Activated B cell treated with CpG ODN at 0.5 μM for 24 hours (primary cell): ENCODE measurements at places on chromosomes 12 and 14.

- no peak for DNase-seq
These were observed 139.0 kb downstream of the BCL11B start for GRCh38 chr14:99132821-99133635.

- no peak for DNase-seq
These were observed 35.6 kb downstream of the ZNF664 start for GRCh38 chr12:124008595-124008994.

- DNase-seq, result peak; percentile 82
These were observed 14.8 kb downstream of the PROX2 start for GRCh38 chr14:74860899-74861733.

DNA sequence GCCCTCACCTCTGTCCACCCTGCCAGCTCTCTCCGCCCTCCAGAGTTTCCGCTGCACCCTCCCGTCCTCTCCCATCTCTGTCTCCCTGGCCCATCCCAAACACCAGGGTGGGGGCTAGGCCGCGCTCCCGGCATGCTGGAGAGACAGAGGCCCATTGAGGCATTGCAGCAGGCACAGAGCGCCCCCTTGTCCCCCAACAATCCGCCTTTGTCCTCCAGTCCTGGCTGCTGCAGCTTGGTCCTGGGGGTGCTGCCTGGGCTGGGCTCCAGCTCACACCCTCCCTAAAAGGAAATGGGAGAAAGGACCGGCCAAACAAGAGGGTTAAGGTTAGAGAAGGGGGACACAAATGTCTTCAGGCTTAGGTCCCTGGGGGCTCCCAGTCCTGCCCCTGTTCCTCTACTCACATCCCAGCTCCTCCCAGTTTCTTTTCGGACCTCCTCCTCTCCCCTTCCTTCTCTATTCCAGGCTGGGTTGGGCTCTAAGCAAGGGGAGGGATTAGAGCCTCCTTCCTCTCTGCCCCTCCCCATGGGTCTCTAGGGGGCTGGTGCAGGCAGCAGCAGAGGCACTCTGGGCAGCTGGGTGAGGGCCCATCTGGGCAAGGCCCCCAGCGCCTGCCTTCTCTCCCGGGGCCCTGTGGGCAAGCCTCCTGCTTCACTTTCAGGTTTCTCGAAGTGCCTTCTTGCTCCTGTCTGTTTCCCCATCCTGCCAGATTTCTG is at the start of gene CMTM5:
CMTM5 (plus strand) TSS at position 565 of the 716 bp plus-strand sequence. CDS start 206 bp downstream, outside the sequence.
- no peak for DNase-seq
